ENCODE measurements at places on chromosomes 5 and 9. TPM values are rescaled to one million over a fixed set of nuclear protein-coding genes. Genes with fewer than 3 reads are reported as not detected.

FCHO2 gene
- 19.5 TPM for total RNA-seq

- no peak for DNase-seq
Measured at GRCh38 chr9:92938025-92938424, 9.3 kb upstream of the FGD3 start.

GRCh38 chr9:38082446-38083287, 13.6 kb upstream of the SHB start:
- no peak for DNase-seq

DNA sequence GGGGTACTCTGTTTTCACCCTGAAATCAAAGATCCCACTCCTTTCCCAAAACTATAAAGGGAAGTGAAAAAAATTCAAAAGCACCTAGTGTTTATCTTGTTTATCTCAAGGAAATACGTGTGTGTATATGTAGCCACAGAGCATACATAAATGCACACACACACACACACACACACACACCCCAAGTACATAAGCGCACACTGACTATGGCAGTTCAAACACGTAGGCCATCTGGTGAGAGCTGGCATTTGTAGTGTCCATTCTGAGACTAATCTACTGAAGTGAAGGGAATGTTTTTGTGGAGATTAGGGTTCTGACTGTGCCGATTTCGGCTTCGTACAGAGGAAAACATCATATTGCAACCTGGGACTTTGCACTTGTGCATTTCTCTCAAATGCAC, 451.7 kb downstream of the BNC2 start:
- no peak for DNase-seq

Data from fibroblast of lung (primary cell).